ENCODE measurements at places on chromosomes 12 and 14.

GRCh38 chr14:21476523-21476924 lies 235 bp downstream of the RAB2B start:
- no peak for DNase-seq
- H3K4me3 ChIP-seq = peak overlapping the region; percentile 99
- no peaks in the 10 kb centered on the region for H3K27me3 ChIP-seq
- peaks cover 26% of the 10 kb centered on the region for H3K36me3 ChIP-seq
- H3K27ac ChIP-seq = peak overlapping the region; percentile 99

DNA sequence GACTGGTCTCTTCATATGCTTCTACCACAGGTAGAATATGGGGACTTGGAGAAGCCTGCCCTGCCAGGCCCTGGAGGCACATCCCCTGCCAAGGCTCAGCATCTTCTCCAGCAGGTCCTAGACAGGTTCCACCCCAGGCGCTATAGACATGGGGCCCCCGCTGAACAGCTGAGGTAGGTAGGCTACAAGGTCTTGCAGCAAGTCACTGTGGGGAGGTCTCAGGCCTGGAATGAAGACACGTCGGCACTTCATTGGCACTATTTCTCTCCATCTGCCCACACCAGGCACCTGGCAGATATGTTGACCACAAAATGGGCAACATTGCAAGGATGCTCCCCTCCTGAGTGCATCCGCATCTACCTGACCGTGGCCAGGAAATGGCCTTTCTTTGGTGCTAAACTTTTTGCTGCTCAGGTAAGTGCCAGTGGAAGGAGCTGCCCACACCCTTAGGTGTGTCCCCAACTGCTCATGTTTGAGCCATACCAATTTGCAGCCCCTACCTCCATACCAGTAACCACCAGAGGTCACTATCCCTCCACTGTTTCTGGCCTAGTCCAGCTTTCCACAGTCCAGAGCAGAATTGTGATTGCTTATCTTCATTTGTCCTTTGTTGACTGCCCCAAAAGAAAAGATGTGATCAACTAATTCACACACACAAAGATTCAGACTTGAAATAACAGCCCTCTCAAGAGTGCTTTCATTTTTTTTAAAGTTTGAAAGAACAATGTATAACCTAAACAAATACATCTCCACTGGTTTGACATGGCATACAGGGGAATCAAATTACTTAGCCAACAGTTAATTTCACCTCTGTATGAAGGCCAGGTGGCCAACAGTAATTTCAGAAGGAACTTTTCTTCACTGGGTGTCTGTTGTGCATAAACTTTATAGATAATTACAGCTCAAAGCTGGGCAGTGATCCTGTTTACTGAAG lies 16.1 kb downstream of the PIGH start:
- peaks cover 3% of the 10 kb centered on the region for H3K36me3 ChIP-seq
- no peak overlapping the region for H3K4me3 ChIP-seq
- no peaks in the 10 kb centered on the region for H3K27me3 ChIP-seq
- DNase-seq = peak; percentile 40
- peaks cover 7% of the 10 kb centered on the region for H3K4me1 ChIP-seq

DNA sequence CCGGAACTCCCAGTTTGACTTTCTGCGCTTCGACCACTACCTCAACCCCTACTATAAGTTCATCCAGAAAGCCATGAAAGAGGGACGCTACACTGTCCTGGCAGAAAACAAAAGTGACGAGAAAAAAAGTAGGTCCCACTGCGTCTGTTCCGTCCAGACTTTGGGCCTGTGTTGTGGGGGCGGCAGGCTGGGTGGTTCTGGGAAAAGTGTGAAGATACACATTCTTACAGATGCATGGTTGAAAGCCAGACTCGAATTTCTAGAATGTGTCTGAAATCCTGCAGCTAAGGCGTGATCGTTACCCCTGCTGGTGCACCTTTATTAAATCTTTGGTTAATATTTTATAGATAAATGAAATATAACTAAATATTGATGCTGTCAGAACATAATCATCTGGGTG lies 14.6 kb downstream of the SFSWAP start:
- no peak overlapping the region for H3K4me3 ChIP-seq
- no peak for DNase-seq
- peaks cover 25% of the 10 kb centered on the region for H3K4me1 ChIP-seq
- no peak overlapping the region for H3K27ac ChIP-seq

- no peak overlapping the region for H3K27ac ChIP-seq
- no peaks in the 10 kb centered on the region for H3K36me3 ChIP-seq
- no peak for DNase-seq
- no peak overlapping the region for H3K4me3 ChIP-seq
Measured at GRCh38 chr14:69928111-69928523, 48.9 kb downstream of the SMOC1 start.

DNA sequence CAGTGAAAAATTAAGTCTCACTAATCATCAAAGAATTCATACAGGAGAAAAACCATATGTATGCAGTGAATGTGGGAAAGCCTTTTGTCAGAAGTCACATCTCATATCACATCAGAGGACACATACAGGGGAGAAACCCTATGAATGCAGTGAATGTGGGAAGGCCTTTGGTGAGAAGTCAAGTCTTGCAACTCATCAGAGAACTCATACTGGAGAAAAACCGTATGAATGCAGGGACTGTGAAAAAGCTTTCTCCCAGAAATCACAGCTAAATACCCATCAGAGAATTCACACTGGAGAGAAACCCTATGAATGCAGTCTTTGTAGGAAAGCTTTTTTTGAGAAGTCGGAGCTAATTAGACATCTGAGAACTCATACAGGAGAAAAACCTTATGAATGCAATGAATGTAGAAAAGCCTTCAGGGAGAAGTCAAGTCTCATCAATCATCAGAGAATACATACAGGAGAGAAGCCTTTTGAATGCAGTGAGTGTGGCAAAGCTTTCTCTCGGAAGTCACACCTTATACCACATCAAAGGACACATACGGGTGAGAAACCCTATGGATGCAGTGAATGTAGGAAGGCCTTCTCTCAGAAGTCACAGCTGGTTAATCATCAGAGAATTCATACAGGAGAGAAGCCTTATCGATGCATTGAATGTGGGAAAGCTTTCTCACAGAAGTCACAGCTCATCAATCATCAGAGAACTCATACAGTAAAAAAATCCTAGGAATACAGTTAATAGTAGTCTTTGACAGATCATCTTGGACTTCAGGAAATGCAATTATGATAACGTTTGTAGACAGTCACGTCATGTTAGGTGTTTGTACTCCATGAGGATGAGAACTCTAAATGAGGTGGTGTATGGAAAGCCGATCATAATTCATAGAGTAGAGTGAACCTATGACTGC lies 21.1 kb downstream of the ZNF84 start:
- H3K4me3 ChIP-seq = no peak overlapping the region
- H3K27ac ChIP-seq = no peak overlapping the region
- H3K36me3 ChIP-seq = peaks cover 54% of the 10 kb centered on the region
- DNase-seq = no peak

DNA sequence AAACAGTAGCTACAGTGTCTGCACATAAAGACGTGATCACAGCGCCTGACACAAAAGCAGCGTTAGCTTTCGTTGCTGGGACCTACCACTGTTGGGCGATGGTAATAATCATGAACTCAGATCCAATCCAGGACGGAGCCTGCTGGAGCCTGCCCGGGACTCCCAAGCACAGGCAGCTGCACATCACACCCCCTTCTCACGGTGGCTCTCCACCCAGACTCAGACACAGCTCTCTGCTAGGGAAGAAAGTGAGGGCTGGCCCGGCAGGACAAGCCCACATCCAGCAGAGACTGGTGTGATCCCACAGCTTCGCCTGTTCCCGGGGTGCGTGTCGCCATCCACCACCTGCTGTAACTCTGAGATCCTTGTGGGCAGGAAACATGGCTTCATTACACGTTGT lies 49.9 kb upstream of the FOXN3 start:
- H3K4me1 ChIP-seq = peaks cover 21% of the 10 kb centered on the region
- no peak overlapping the region for H3K4me3 ChIP-seq
- H3K36me3 ChIP-seq = peaks cover 38% of the 10 kb centered on the region
- no peak overlapping the region for H3K27ac ChIP-seq

GRCh38 chr14:75979648-75980565 lies 1.9 kb downstream of the TGFB3 start:
- H3K36me3 ChIP-seq = no peaks in the 10 kb centered on the region
- H3K4me1 ChIP-seq = peaks cover 46% of the 10 kb centered on the region
- H3K4me3 ChIP-seq = peak overlapping the region; percentile 10
- DNase-seq = no peak
- peaks cover 6% of the 10 kb centered on the region for H3K27me3 ChIP-seq

DNA sequence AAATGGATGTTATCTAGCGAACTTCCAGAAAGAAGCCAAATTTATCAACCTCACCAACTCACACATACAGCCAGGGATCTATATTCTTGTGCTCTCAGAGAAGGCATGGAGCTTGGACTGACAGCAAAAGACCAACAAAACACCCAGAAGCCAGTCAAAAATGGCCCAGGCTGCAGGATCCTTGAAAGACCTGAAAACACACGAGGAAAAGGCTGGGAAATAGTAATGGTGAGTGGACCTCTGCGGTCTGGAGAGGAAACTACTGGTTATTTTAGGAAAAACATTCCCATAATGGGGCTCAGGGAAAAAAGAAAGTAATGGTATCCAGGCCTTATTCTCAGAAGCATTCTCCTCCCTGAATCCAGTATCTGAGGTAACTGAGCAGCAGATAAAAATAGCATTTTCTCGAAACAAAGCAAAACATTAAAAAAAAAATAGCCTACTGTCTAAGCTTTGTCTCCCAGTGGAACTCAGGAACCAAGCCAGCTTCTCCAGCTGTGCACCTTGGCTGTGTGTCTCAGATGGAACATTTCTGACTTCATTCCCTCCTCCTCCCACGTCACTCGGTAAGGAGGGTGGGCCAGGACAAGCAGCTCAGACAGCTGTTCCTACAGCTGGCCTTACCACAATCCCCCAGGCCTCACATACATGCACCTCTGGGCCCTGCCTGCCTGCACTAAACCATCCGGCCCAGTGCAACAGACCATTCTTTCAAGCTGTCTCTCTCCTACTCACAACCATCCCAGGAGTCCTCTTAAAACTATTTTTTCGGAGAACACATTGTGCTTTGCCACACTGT lies 249.9 kb downstream of the DAD1 start:
- H3K4me3 ChIP-seq = no peak overlapping the region
- DNase-seq = no peak
- no peaks in the 10 kb centered on the region for H3K36me3 ChIP-seq
- no peaks in the 10 kb centered on the region for H3K27me3 ChIP-seq

- H3K36me3 ChIP-seq = peaks cover 22% of the 10 kb centered on the region
- peaks cover 20% of the 10 kb centered on the region for H3K4me1 ChIP-seq
- no peak overlapping the region for H3K4me3 ChIP-seq
- DNase-seq = no peak
- no peak overlapping the region for H3K27ac ChIP-seq
Measured at GRCh38 chr12:104132351-104132956, 5.6 kb downstream of the NFYB start.

GRCh38 chr14:36439766-36440165 lies 80.3 kb downstream of the NKX2-1 start:
- H3K36me3 ChIP-seq = no peaks in the 10 kb centered on the region
- no peak overlapping the region for H3K4me3 ChIP-seq
- H3K27me3 ChIP-seq = peaks cover 14% of the 10 kb centered on the region
- H3K4me1 ChIP-seq = no peaks in the 10 kb centered on the region
- H3K27ac ChIP-seq = peak overlapping the region; percentile 19

- H3K27ac ChIP-seq = no peak overlapping the region
- DNase-seq = no peak
- no peaks in the 10 kb centered on the region for H3K4me1 ChIP-seq
- peaks cover 16% of the 10 kb centered on the region for H3K27me3 ChIP-seq
- H3K4me3 ChIP-seq = no peak overlapping the region
Measured at GRCh38 chr14:51540364-51540763, 111.3 kb upstream of the FRMD6 start.

- peak; percentile 49 for DNase-seq
- peak overlapping the region; percentile 41 for H3K27ac ChIP-seq
- peaks cover 7% of the 10 kb centered on the region for H3K4me1 ChIP-seq
- H3K36me3 ChIP-seq = no peaks in the 10 kb centered on the region
Measured at GRCh38 chr12:57865084-57865751, 18.7 kb upstream of the CTDSP2 start.

DNA sequence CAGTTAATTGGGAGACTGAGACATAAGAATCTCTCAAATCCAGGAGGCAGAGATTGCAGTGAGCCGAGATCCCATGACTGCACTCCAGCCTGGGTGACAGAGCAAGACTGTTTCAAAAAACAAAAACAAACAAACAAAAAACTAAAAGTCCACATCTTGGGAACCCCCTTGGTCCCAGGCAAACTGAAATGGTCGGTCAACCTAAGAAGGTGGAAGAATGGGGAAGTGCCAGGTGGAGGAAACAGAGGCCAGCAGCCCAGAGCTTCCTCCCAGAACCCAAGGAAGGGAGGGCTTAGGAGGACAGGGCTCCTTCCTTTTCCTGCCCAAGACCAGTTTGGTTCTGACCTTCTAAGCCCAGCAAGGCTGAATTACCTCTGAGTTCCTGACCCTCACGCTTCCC lies 121.0 kb upstream of the FUT8 start:
- no peaks in the 10 kb centered on the region for H3K27me3 ChIP-seq
- no peak overlapping the region for H3K4me3 ChIP-seq

DNA sequence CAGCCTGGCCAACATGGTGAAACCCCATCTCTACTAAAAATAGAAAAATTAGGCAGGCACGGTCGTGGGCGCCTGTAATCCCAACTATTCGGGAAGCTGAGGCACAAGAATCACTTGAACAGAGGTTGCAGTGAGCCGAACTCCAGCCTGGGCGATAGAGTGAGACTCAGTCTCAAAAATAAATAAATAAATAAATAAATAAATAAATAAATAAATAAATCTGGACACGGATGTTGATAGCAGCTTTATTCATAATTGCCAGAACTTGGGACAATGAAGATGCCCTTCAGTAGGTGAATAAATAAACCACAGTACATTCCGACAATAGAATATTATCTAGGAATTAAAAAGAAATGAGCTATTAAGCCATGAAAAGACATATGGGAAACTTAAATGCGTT lies 31.1 kb downstream of the TMEM30B start:
- no peak overlapping the region for H3K27ac ChIP-seq
- no peaks in the 10 kb centered on the region for H3K36me3 ChIP-seq
- no peak for DNase-seq
- H3K4me1 ChIP-seq = peaks cover 10% of the 10 kb centered on the region
- peaks cover 18% of the 10 kb centered on the region for H3K27me3 ChIP-seq

- DNase-seq = no peak
- H3K27me3 ChIP-seq = peaks cover 18% of the 10 kb centered on the region
- H3K4me3 ChIP-seq = no peak overlapping the region
- H3K27ac ChIP-seq = no peak overlapping the region
Measured at GRCh38 chr12:29537298-29537697, 39.8 kb upstream of the OVCH1 start.

- no peak for DNase-seq
- no peaks in the 10 kb centered on the region for H3K27me3 ChIP-seq
- H3K27ac ChIP-seq = no peak overlapping the region
- peaks cover 17% of the 10 kb centered on the region for H3K4me1 ChIP-seq
- no peaks in the 10 kb centered on the region for H3K36me3 ChIP-seq
- no peak overlapping the region for H3K4me3 ChIP-seq
Measured at GRCh38 chr12:103282124-103282523, 213.6 kb downstream of the C12orf42 start.

DNA sequence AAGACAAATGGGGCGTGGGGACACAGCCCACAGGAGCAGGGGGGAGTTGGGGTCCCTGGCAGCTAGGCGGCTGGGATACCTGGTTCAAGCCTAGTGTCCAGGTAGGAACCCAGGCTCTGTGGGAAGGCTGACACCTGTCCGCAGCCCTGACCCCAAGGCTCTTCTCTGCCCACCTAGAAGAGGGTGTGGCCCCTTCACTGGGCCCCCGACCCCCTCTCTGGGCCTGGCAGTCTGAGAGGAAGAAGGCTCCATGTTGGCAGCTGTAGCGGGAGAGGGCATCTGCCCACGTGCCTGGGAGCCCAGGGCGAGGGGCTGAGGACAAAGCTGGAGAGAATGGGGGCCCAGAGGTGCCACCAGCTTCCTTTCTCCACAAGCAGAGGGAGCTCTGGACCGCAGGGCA lies 10.5 kb downstream of the CHGA start:
- no peaks in the 10 kb centered on the region for H3K4me1 ChIP-seq
- H3K4me3 ChIP-seq = no peak overlapping the region
- DNase-seq = no peak
- no peak overlapping the region for H3K27ac ChIP-seq

All from activated CD4-positive, alpha-beta T cell treated with anti-CD3 and anti-CD28 coated beads, Interleukin-2, amount 10 ng/mL, durations not matched to agents 7 days and 5 days (primary cell).